ENCODE measurements at places on chromosomes 2 and 18.

- no peak for DNase-seq
Measured at GRCh38 chr2:94994063-94994913, 31.2 kb upstream of the MAL start.

GRCh38 chr18:40037356-40037755, 1917.7 kb upstream of the PIK3C3 start:
- no peak for DNase-seq

DNA sequence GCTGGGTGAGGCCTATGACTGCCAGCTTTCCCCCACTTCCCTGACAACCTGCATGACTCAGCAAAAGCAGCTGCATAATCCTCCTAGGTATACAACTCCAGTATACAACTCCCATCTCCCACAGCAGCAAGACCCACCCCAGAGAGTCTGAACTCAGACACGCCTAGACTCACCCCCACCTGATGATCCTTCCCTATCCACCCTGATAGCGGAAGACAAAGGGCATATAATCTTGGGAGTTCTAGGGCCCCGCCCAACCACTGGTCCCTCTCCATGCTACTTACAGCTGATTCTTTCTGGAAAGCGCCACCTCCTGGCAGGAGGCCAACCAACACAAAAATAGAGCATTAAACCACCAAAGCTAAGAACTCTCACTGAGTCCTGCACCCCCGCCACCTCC, 296.5 kb downstream of the DCC start:
- no peak for DNase-seq

- DNase-seq: no peak
Measured at GRCh38 chr18:57621246-57621604, 411 bp downstream of the NARS1 start.
